ENCODE measurements at places on chromosomes 1 and 21.

GRCh38 chr1:160342526-160342925, 524 bp downstream of the COPA start:
- DNase-seq: no peak

DNA sequence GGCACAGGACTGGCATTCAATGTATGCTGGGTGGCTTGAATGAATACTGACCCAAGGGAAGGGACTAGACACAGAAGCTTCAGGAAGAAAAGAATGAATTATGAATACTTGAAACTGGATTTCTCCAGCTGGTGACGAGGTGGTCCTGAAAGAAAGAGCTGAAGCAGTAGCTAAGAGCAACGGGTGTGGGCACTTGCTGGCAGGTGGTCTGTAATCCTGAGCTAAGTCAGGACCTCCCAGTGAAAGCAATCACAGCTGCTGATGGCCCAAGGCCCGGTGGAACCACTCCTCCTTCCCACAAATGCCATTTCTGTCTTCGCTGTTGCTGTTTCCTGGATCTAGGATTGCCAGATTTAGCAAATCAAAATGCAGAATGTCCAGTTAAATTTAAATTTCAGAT, 47.0 kb downstream of the NEK2 start:
- DNase-seq: no peak

DNA sequence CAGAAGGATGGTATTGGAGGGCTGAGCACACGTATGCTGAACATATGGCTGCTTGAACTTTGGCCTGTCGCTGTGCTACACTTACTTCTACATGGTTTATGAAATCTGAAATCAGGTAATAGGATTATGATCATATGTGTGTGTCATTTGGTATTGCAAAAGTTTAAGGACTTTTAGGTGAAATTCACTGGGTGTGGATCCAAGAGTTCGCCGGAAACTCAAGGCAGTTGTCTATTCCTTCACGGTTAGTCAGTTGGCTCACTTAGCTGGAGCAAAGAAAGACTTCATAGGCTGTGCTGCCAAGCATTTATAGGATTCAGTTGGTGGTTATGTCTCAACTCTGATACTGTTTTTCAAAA, 927 bp downstream of the UAP1 start:
- no peak for DNase-seq

DNA sequence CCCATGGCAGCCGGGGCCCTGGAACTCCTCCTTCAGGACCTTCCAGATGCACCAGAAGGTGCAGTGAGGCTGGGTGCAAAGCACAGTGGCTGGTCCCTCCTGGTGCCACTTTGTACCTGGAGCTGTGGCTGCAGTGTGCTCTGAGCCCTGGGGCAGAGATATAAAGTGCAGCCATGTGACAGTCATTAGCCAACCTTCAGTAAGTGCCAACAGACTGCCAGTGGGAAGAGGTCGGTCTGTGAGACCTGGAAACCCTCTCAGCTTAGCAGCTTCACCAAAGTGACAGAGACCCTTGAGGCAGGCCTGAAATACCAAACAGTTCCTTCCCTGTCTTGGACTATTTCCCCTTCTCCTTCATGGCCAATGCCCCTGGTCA, 26.7 kb upstream of the NGF start:
- DNase-seq: no peak

- no peak for DNase-seq
Observed at GRCh38 chr1:183568176-183569021, 21.9 kb downstream of the NCF2 start.

- DNase-seq: no peak
Observed at GRCh38 chr21:21232320-21232719, 234.1 kb downstream of the NCAM2 start.

DNA sequence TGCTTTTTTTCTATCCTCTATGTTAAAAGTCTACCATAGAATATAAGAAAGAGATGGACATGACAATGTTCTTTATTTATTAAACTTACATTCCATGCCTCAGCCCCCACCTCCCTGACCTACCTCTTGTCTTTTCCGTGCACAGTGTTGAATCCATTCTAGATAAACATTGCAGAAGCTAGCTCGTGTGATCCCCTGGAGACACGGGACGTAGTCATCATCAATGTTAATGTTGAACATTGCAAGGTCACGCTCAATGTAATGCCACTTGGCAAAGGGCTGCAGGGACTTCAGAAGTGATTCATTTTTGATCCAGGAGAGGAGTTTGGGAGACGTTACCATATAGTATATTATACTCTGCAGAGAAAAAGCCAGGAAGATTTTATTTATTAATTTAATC, 66.4 kb downstream of the NTPCR start:
- no peak for DNase-seq

- no peak for DNase-seq
Observed at GRCh38 chr1:186094172-186094571, 280.9 kb downstream of the TPR start.

DNA sequence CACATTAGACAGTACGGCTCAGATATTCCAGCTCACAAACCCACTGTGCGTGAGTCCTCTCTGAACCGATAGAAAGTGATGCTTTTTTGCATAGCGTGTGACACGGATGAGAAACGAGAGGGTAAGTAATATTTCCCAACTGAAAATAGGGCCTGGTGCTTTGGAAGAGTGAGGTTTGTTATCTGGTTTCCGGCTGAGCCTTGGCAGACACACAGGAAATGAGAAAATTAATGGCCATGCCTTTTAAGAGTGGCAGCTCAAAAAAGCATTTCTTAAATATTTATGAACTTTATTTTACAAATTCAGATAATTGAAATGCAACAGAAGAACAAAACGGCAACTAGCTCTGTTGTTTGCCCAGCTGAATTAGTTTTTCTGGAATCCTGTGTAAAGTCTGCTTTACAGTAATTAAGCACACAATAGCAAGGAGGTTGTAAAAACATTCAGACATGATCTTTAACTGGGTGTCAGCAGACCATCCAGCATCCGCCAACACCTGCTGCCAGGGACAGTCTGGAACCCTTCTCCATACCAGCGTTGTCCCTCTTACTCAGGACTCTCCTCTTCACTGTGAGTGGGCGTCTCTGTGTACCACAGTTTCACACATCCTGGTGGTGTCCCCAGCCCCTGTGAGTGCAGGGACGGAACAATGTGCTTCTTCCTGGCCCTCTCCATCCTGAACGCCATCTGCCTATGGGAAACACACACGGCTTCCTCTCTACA, 155.4 kb downstream of the PGBD5 start:
- no peak for DNase-seq

All from activated CD8-positive, alpha-beta memory T cell treated with anti-CD3 and anti-CD28 coated beads for 4 hours (primary cell).